Epithelial cell of alveolus of lung (primary cell): ENCODE measurements at places on chromosomes 7 and 10. TPM values are rescaled to one million over a fixed set of nuclear protein-coding genes. Genes with fewer than 3 reads are reported as not detected.

The ZPBP gene
- total RNA-seq = not detected in 2 replicates

The SH2D4B gene
- total RNA-seq = 0.13 TPM in 1 of 2 replicates, not detected in the other

The MARVELD1 gene
- total RNA-seq = 47.7 and 53.4 TPM in 2 replicates

The HOXA1 gene
- total RNA-seq = 1.4 and 3.9 TPM in 2 replicates

The ENKUR gene
- total RNA-seq = not detected in 2 replicates

The OR6V1 gene
- not detected in 2 replicates for total RNA-seq
